Esophagus squamous epithelium (tissue), 5 donors: ENCODE measurements at places on chromosomes 7 and 10.

DNA sequence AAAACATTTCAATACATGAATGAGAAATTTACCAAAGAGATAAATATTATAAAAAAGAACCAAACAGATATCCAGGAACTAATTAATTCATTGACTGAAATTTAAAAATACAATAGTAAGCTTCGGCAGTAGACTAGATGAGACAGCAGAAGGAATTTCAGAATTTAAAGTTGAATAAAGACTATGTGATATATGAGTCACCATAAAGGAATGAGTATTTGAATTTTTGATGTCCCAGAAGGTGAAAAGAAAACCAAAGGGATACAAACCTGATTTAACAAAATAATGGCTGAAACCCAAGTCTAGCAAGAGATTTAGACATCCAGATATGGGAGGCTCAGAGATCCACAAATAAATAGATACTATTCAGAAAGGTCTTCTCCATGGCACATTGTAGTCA is 623.9 kb upstream of the FOXK1 start:
- DNase-seq, result no peak

GRCh38 chr7:138565071-138565450 is 105.0 kb downstream of the TRIM24 start:
- no peak for DNase-seq

- DNase-seq, result no peak
Observed at GRCh38 chr7:102836191-102836919, 76.4 kb upstream of the LRRC17 start.

- DNase-seq, result no peak
Observed at GRCh38 chr10:62024026-62024701, 122.7 kb downstream of the ARID5B start.

DNA sequence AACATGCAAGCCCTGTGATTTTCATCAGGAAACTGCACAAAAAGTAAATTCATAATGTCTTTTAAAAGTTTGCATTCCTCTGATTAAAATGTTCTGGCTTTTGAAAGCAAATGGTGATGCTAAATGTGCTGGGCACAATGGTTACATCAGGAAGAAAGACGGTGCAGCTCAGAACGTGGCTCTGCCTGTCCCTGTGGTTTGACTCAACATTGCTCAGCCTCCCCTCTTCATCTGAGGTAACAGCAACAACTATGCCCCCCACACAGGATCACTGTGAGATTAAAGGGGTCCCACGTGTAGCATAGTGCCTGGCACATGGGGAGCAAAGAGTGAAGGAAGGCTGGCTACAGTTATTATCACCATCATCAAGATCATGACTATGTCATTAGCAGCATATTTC is 44.0 kb downstream of the PARD3 start:
- DNase-seq, result no peak

DNA sequence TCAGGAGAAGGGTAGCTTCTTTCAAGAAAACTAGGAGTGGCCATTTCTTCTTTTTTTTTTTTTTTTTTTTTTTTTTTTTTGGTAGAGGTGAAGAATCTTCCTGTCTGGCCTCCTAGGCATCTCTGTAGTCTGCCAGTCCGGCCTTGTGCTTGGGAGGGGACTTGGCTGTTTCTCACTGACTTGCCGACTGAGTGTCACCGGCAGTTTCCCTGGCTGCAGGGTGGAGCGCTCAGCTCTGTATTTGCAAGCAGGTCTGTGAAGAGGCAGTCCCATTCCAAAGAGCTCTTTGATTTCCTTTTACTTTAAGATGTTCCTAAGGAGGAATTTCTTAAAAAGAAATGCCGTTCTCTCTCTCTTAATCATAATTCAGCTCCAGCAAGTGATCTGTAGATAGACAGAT is 212.6 kb downstream of the ADRA2A start:
- DNase-seq, result no peak

DNA sequence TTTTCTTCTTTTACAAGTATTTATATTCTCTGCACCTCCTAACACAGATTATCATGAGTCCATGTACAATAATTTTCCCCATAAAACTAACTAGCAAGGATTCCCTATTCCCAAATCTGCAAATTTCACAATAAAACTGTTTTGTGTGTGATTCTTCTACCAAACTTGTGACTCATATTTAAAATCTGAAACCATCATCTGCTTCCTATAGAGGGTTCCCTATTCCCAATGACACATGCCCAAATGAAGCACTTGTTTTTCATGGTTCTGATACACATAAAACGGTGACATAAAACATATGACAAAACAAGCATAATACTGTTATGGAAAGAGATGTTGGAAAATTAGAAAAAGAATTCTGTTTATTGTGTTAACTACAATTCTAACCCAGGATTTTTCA is 657.6 kb downstream of the PARD3 start:
- no peak for DNase-seq

DNA sequence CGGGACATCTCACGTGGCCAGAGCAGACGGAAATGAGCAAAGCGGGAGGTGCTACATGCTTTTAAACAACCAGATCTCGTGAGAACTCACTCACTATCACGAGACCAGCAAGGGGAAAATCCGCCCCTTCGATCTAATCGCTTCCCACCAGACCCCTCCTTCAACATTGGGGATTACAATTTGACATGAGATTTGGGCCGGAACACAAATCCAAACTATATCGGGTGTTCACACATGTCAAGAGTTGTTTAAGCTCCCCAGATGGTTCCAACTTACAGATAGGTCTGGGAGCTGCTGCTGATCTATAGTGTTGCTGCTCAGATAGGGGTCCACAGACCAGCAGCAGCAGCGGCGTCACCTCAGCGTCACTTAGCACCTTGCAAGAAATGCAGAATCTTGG is 194.9 kb downstream of the GPAM start:
- DNase-seq, result no peak

DNA sequence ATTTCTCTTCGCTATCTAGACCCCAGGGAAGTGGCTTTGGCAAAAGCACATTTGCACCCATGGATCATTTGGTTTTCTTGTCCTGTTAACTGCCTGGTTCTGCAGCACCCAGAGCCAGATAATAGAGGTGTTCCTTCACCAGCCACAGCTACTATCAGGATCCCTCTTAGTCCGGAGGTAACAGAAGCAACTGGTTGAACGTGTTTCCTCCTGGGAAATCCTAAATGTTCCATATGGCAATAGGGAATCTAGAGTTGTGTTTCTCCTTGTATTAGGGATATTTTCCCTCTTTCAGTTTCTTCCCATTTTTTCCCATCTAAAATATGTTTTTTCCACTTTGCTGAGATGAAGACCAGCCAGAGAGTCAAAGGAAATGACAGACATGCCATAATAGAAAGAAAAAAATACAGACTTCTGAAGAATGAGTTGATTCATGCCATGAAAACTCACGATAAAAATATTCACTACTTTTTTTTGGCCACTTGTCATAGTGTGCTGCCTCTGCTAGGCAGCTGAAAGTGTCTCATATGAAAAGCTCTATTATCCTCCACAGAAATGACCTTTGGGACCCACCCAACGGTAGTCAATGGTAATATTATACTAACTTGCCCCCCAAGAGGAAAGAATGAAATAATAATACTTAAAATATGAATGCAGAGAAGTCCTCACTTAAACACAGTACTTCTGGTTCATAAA is 472.8 kb downstream of the KCNMA1 start:
- DNase-seq, result no peak

DNA sequence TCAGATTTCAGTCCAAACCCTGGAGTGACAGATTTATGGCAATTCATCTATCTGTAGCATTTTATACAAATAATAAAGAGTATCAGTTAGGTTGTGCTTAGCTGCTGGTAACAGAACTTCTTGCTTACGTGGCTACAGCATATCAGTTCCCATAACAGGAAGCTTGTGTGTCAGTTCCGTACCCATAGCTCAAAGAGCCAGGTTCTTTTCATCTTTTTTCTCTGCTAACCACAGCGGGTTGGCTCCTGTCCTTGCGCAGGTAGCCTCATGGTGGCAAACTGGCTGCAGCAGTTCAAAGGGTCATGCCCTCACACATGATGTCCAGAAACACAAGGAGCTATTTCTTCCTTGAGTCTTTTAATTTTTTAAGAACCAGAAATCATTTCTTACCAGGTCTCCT is 1041.8 kb downstream of the GATA3 start:
- DNase-seq, result no peak

DNA sequence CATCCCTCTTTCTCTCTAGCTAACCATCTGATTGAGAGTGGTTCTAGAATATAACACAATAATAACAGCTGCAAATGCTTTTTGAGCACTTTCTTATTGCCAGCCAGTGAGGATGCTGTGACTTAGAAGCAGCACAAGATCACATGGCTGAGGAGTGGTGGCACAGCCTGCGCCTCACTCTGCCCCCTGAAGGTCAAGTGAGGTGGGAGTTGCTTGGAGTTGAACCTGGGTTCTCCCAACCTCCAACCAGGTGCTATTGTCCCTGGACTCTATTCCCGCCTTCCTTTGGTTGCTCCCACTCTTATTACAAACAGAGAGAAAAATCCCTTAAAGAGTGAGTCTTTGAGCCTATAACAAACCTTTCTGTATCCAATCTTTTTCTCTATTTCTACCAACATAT is 280.3 kb upstream of the PODXL start:
- DNase-seq, result no peak

GRCh38 chr10:48598243-48598935 is 6.5 kb downstream of the ARHGAP22 start:
- DNase-seq, result no peak

DNA sequence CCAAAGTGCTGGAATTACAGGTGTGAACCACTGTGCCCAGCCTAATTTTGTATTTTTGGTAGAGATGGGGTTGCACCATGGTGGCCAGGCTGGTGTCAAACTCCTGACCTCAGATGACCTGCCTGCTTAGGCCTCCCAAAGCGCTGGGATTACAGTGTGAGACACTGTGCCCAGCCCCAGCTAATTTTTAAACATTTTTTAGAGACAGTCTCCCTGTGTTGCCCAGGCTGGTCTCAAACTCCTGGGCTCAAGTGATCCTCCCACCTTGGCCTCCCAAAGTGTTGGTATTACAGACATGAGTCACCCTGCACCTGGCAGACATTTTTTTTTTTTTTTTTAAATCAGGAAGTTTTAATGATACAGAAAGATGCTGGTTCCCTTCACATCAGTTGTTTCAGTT is 15.5 kb downstream of the DENND10 start:
- no peak for DNase-seq

DNA sequence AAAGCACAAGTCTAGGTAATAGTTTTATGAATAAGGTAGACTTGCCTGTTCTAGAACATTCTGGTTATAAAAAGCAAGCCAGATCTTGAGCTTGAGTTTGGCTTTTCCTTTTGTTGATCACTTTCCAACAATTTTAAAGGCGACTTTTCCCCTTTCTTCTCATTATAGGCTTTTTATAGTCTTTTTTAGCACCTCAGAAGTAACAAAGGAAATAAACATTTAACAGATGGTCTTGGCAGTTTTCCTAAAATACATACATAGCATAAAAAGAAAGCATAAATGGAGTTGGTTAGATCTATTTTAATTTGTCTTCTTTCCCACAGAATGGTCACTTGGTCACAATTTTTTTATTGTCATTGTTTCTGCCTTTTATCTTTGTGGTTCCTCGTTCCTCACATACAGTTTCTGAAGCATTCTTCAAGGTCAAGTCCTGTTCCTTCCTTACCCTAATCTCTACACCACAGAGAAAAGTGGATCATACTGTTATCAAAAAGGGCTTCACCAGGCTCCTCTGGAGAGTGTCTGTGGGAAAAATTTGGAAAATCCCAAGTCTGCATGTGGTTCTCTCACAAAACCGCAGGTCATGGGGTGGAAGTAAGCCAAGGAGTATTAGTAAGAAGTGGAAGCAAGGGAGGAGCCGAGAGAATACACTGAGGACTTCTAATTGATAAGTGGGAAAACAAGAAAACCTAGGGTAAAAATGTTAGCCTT is 31.3 kb downstream of the THNSL1 start:
- no peak for DNase-seq

DNA sequence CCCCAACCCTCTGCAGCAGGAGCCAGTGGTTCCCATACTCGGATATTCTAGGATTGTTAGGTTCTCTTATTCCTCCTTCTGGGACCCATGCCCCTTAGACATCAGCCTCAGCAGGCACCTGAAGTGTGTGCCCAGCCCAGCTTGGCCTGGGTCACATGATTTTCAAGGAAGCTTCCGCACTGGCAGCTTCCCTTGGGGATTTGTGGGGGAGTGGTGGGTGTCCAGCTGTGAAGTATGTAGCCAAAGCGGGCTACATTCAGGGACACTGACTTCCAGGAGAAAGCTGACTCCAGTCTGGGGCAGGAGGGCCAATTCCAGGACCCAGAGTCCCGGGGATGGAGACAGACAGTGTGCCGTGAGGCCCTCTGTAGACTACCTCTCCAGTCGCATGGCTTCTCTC is 1.3 kb downstream of the LDB1 start:
- no peak for DNase-seq
